NCI-H2081 treated with DMSO at 0.1 percent for 48 hours (cell line): ENCODE measurements at places on chromosomes 7 and 10.

DNA sequence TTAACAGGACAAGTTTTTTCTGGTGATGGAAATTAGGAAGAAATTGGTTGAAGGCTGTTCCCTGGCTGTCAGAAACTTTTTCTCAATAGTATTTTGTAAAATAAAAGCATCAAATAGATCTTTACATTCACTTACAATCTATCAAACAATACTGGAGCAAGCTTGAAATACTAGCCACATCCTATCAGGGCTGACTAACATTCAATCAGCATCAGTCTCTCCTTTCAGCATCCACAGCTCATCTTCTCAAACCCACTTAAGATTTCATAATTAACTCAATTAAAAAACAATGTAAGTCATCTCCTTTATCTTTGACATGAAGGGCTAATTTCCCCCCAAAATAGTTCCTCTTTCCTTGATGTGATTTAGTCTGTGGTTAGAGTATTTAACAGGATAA is 80.2 kb downstream of the DIP2C start:
- no peak for DNase-seq

GRCh38 chr10:100006243-100006886 is 3.4 kb downstream of the DNMBP start:
- DNase-seq: no peak

DNA sequence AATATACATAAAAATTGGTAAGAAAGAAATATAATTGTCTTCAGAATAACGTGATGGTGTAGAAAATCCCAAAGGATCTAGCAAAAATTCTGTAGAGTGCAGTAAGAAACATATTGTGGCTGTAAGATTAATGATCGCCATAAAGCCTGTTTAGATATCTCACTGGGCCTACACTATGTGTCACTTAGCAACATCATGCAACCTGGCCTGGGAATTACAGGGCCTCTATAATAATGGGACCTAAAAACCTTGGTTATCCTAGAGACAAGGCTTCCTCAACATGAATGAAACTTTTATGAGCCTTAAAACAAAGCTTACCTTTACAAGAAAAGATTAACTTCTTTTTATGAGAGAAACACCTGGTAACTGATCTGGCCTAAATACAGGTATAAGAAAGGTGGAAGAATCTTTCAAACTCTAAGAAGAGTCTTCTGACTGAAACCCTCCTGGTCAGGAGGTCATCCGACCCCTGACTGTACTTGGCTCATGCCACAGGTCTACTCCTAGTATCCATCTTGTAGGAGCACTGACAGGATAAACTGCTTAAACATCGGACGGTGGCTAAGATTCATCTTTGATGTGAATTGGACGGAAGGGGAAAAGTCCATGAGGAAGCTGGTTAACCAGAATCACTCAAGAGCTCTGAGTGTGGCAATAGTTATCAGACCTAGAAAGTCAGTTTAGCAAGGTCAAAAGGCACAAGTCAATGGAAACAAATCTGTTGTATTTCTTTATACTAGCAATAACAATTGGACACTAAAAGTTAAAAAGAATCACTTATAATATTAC is 1155.1 kb upstream of the SORCS1 start:
- DNase-seq: no peak

GRCh38 chr10:75101416-75102251 is 9.8 kb upstream of the SAMD8 start:
- no peak for DNase-seq

DNA sequence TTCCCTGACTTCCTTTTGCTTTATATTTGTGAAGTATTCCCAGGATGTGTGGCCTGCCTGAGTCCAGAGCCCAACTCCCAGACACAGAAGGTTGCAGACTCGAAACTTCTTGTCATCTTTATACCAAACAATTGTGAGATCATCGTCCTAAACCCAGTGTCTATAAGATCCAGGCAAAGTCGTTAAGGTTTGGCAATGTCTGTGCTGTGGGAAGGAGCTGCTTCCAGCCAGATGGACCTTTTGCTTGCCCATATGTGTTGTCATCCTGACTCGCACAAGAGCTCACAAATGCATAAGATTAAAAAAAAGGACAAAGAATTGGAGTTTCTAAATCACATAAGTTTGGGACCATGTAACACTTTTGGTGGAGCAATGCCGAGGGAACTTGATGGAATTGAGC is 37.0 kb downstream of the WNT2 start:
- no peak for DNase-seq

DNA sequence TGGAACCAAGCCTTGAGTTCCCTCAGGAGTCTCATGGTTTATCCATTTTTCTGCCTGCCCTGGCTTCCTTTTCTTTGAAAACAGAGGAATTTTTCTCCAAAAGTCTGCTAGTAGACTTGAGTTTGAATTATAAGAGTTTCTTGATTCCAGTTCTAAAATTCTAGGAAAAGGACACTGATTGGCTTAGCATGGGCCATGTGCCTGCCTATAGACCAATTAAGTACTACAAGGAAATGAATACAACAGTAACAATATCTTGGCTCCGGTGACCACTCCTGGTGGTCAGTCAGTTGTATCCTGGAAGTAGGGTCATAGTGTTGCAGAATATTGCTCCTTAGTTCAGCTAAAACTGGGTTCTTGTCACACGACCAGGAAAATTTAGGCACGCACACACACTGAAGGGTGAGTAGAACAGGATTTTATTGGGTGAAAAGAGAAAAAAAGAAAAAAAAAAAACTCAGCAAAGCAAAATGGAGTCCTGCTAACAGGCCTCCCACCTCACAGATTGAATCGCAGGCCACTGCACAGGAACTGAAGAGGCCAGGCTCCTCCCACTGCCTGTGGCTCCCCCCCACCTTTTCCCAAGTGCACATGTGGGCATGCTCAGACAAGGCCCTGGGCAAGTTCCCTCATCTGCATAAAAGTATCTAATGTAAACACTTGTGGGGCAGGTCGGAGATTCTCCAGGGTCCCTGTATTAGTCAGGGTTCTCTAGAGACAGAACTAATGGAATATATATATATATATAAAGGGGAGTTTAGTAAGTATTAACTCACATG is 155.1 kb downstream of the LYZL1 start:
- DNase-seq: no peak

- DNase-seq: no peak
Measured at GRCh38 chr10:24416248-24416647, 207.3 kb downstream of the KIAA1217 start.

- no peak for DNase-seq
Measured at GRCh38 chr7:129610709-129611245, 743 bp upstream of the NRF1 start.

DNA sequence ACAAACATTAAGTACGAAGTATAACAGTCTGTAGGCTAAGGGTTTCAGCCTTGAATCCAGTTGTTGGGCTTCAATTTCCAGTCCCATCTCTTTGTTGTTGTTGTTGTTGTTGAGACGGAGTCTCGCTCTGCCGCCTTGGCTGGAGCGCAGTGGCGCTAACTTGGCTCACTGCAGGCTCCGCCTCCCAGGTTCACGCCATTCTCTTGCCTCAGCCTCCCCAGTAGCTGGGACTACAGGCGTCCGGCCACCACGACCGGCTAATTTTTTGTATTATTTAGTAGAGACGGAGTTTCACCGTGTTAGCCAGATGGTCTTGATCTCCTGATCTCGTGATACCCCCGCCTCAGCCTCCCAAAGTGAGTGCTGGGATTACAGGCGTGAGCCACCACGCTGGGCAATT is 464.9 kb downstream of the ANKRD7 start:
- DNase-seq: no peak

GRCh38 chr10:44105696-44106095 is 279.2 kb downstream of the CXCL12 start:
- no peak for DNase-seq

GRCh38 chr10:87940210-87940609 is 76.8 kb downstream of the PTEN start:
- no peak for DNase-seq

DNA sequence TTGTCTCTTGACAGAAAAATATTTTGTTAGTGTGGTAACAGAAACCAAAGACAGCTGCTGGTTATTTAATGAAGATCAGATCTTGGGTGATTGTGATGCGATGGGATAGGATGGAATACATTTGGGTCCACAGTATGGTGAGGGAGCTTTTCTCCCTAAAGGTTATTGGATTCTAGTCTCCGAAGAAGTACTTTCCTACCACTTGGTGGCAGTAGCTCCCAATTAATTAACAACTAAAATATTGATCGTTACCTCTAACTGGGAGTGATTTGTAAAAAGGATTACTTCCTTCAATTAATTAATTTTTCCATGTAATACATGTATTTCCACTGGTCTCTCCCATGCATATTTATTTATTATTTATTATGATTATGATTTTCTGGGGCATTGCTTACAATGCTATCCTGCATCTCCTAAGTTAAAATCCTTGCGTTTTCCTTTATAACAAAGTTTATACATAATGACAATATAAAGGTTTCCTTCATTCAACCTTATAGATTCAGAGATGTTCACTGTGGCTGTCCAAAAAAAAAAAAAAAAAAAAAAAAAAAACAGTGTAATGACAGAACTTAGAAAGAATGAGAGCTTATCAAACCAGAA is 25.6 kb downstream of the TMEM196 start:
- DNase-seq: peak; percentile 46

GRCh38 chr7:151109094-151110048 is 23.1 kb downstream of the AGAP3 start:
- DNase-seq: no peak

DNA sequence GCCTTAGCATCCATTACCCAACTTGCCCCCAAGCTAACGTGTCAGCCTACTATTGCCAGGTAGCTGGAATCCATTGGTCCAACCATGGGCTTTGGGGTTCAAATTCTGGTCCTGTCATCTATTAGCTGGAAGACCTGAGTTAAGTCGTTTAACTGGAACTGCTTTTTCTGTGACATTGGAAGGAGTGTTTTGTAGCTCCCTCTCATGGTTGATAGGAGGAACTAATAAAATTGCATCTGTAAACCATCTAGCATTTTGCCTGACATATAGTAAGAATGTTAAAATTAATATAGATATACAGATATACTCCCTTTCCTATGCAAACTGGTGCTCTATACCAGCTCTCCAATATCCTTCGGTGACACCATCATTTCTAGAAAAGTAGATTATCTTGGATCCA is 23.8 kb upstream of the SLF2 start:
- no peak for DNase-seq

- DNase-seq: no peak
Measured at GRCh38 chr7:6530626-6531491, 20.4 kb downstream of the GRID2IP start.

GRCh38 chr10:73529089-73529832 is 33.4 kb upstream of the PPP3CB start:
- DNase-seq: peak; percentile 2

GRCh38 chr7:123367031-123367430 is 167.3 kb upstream of the SLC13A1 start:
- no peak for DNase-seq

- no peak for DNase-seq
Measured at GRCh38 chr10:126143117-126143516, 245.2 kb downstream of the ADAM12 start.

DNA sequence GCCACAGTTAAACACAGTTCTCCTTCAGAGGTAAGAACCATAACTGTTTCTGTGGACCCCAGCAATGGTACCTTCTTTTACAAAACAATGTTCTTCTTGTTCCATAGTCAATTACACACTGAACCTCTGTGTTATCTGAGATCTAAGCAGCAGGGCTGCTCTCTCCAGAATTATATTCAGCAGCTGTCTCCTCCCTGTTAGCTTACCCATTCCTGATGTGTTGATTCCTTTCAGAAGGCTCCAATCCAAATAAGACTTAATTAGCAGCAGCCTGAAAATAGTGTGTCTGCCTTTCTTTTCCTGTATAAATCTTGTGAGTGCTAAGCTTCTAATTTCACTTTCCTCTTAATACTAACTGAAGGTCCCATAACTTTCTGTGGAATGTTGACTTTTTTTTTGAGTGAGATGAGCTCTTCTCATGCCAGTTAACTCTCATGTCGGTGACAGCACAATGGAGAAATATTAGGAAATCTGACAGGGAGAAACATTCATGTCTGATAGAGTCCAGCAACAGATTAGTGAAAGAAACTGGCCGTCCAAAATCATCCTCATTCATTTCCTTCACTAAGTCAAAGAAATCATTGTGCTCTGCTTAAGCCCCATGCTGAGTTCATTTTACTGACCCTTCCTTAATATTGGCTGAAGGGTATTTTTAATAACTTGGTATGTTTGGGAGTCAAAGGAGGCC is 226.5 kb downstream of the PRKG1 start:
- no peak for DNase-seq

DNA sequence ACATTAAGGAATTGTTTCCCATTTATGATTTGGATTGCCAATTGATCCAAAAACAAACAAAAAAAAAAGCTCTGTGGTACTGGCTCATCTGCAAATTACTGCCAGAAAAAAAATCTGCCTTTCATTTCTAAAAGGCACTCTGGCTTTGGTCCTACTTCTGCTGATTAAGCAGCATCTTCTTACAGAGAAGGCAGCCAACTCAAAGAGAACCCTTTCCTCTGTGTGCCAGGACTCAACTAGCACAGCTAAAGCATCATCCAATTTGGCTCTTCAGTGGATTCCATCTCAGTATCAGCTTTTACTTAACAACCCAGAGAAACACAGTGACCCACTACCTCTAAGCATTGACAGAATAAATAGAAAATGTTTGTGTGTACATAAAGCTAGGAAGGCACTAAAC is 80.6 kb downstream of the GSAP start:
- DNase-seq: no peak

DNA sequence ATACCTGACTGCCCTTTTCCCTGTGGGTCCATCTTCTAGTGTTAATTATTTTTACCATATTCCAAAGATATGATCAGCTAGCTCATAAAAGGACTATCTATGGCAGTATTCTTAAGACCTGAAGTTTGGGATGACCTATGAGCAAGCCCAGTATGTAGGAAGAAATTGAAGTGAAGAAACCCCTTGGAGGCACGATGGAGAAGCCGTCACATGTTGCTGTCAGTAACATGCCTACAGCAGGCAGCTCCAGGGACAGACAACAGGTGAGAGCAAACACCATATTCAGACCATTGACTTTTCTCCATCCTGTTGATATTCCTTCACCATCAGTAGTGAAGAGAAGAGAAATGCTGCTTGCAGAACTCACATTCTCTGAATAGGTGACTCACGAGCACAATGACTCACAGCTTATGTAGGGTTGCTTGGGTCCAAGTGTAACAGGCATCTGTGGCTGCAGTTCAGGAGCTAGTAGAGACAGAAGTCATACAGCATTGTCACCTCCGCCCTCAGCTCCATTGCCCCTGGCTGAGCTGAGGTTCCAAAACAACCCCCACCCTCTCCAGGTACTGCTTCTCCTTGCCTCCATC is 8.4 kb upstream of the LYZL2 start:
- no peak for DNase-seq

- no peak for DNase-seq
Measured at GRCh38 chr7:69699931-69700330, 101.7 kb downstream of the AUTS2 start.

- DNase-seq: no peak
Measured at GRCh38 chr10:75540357-75540966, 109.0 kb downstream of the LRMDA start.

- DNase-seq: no peak
Measured at GRCh38 chr10:72123616-72124015, 35.3 kb upstream of the SPOCK2 start.
